ENCODE measurements at places on chromosomes 7 and 10.

DNA sequence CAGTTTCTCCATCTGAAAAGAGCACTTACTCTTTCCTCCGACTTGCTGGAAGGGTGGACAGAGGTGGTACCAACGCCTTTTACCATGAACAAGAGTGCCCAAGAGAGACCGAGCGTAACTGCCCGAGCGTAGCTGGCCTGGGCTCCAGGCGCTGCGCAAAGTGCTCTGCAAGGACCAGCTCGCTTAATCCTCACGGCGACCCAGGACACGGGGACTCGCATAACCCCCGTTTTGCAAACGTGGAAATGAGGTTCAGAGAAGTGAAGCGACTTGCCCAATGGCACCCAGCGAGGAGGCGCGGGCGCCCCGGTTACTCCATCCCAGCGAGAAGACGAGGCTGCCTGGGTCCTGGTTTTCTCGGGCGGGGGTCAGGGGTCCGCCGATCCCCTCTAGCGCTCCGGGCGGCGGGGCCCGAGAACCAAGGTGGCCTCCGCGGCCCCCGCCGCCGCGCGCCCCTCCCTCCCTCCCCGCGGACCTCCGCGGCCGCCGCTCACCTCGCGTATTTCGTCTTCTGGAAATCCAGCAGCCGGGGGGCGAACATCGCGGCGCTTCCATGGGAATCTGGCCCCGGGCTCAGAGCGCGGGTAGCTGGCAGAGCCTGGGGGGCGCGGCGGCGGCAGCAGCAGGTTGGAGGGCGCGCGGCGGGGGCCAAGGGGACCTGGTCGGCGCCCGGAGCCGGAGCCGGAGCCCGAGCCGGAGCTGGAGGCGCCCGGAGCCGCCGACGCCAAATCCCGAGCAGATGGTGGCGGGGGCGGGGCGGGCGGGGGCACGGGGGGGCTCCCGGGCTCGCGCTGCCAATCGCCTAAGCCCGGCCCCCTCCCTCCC is at the start of gene MMD2:
MMD2 (minus strand) TSS at position 711 of the 825 bp plus-strand sequence; CDS start at position 541, 170 bp downstream.
- DNase-seq: peak; percentile 2

- DNase-seq: no peak
These were observed 104.2 kb downstream of the ADK start for GRCh38 chr10:74255214-74255613.

DNA sequence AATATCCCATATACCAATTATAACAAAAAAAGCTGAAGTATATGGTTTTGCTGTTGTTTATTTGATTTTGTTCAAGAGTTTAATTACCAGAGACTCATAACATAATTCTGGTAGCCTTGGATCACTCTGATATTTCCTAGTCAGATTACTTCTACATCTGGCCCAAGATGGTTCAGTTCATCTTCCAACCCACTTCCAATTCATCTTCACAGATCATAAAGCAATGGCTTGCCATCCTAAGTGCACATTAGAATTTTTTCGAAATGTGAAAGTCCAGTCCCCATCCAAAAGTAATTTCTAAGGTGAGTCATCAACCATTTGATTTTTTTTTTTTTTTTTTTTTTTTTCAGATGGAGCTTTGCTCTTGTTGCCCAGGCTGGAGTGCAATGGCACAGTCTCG is 8.0 kb upstream of the HIBADH start:
- DNase-seq: no peak

DNA sequence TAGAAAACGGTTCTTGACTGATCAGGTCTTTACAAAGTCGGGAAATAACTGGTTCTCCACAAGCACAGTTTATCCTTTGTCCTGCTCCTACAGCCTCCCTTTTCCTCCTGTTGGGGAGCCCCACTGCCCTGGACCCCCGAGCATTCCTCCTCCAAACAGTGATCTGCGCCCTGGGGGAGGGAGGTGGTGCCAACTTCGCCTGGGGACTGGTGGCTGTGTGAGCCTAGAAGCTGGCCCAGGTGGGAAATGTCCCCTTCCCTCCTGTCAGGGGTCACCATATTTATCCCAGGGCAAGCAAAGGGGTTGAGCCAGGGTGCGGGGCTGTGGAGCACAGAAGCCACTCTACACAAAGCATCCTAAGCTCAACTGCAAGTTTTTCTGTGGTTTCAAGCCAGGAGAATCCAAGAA is 5.2 kb downstream of the HMX3 start:
- no peak for DNase-seq

GRCh38 chr7:10913457-10913856 is 60.2 kb upstream of the PHF14 start:
- DNase-seq: no peak

GRCh38 chr10:108662975-108663374 is 1260.3 kb downstream of the XPNPEP1 start:
- DNase-seq: no peak

DNA sequence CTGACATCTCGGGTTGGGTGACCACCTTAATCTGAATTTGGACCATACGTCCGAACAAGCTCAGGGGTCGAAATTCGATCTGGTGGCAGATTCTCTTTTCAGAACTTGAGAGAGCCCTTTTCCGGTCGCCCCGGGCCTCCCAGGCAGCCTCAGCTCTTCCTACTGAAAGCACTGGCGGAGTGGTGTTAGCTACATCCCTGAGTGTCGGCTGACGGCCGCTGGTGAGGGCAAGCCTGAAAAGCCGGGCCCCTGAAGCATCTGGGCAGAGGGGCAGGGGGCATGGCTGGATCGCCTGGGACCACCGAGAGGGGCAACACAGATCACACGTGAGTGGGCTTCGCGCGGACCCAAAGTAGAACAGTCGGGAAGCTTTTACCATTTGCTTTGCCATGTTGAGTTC is 116.1 kb downstream of the SMURF1 start:
- no peak for DNase-seq

DNA sequence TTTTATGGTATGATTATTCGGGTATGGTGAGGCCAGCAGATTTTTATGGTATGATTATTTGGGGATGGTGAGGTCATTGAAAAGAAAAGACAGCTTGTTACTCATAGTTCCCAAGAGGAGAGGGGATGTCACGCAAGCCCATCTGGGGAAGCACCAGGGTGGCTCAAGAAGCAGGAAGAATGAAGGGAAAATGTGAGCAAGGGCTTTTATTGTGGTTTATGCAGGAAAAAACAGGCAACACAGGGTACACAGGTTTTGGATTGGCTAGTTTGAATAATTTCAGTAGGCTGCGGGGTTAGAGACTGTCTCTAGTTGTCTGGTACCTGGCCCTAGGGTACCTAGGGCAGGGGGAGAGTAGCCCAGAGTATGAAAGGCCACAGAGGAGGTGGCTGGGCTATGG is 26.8 kb upstream of the DGKI start:
- DNase-seq: no peak

- DNase-seq: no peak
These were observed 113.2 kb downstream of the CDC14C start for GRCh38 chr7:49037346-49038210.

DNA sequence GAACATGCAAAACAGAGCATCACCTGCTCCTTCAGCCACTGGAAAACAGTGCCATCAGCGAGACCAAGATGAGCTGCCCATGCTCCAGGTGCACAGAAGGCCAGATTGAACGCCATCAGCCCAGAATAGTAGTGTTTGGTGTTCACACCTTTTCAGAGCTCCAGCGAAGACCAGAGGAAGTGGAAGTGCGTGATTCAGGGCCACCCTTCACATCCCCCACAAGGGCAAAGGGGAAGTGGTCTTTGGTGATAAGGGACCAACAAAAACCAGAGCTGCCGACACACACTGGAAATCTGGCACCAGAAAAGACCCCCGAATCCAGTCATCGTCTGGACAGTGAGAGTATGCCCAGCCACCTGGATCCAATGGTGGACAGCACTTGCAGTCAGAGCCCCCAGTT is 29.5 kb upstream of the TMEM72 start:
- DNase-seq: no peak

DNA sequence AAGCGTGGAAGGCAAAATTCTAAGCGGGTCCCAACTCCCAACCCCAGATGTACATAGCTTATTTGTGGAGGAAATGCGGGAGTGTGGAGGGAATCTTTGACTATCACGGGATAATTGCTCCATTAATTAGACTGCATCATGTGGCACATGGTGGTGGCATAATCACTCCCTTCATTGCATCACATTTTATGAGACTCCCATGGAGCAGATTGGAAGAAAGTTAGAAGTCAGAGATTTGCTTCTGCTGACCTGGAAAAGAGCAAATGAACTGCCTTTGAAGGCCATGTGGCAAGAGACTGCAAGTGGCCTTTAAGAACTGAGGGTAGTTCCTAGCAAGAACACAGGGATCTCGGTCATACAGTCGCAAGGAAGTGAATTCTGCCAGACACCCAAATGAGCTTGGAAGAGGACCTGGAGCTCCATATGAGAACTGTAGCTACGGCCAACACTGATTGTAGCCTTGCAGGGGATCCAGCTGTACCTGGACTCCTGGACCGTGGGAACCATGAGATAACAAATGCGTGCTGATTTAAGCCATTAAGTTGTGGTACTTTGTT is 37.1 kb upstream of the ITGB1 start:
- no peak for DNase-seq

DNA sequence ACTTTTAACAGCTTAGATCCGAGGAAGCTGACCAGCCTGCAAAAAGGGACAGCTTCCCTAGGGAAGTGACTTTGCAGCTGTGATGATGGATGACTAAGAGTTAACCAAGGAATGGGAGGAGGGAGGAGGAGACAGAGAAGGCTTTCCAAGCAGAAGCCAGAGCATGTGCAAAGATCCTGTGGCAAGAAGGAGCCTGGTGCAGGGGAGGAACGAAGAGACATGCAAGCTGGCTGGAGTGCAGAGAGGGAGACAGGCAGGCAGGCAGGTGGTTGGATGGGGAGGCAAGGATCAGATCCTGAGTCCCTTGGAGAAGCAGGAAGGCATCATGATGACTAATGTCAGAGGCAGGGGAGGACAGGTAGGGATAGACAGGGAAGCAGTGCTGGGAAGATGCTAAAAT is 148.8 kb downstream of the PFKFB3 start:
- no peak for DNase-seq

DNA sequence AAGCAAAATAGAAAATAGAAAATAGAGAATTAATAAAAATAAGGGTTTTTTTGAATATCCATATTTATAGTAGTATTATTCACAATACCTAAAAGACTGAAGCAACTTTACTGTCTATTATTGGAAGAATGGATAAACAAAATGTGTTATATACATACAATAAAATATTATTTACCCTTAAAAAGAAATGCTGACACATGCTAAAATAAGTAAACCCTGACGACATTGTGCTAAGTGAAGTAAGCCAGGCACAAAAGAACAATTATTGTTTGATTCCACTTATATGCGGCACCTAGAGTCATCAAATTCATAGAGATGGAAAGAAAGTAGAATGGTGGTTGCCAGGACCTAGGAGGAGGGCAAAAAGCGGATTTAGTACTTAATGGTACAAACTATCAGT is 39.0 kb downstream of the LRRC17 start:
- no peak for DNase-seq

DNA sequence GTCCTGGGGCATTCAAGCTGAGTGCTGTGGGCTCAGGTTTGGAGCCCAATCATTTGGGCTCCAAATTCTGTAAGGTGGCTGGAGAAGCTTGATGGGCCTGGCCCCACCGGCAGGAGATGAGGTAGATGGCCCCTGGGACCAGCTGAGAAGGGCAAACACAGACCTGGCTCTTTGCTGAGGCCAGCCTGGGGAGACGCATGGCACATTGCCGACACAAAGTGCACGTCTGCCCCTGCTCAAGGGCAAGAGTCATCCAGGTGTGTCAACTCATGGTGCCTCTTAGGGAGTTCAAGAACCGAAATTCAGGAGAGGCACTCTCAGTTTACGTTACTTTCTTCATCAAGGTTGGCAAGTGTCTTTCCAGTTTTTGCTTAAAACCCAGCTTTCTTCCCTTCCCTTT is 227.5 kb downstream of the LRMDA start:
- DNase-seq: no peak

DNA sequence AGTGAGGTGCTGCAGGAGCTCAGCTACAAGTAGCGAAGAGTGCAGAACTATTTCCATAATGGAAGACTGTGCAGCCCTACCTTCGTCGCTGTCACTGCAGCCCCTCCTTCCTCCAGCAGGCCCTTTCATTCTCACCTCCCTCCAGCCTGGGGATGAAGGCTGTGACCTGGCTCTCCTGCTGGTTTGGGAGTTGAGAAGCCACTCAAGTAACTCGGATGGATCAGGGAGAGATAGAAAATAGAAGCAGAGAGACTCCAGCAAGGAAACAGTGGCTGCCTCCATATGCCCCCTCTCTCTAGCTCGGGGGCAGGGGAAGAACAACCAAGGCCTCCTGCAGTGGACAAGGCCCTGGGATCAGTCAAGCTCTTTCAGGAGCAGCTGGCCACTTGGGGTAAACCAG is 37.4 kb upstream of the NPFFR1 start:
- DNase-seq: no peak

DNA sequence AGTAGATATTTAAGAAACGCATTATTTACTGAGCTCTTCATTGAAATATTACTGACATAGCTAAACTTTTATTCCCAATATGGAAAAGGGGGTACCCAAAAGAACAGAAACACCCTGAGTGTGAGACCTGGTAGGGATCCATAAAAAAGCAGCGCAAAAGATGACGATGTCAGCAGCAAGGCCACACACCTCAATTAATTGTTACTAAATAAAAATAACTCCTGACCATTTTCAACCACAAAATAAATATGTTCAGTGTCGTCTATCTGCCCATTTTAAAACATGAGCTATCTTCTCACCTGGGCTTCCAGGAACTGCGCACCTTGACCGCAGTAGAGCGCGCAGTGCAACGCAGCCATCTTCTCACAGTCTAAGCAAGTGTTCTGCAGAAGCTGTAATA is 61.2 kb downstream of the GSAP start:
- DNase-seq: no peak

DNA sequence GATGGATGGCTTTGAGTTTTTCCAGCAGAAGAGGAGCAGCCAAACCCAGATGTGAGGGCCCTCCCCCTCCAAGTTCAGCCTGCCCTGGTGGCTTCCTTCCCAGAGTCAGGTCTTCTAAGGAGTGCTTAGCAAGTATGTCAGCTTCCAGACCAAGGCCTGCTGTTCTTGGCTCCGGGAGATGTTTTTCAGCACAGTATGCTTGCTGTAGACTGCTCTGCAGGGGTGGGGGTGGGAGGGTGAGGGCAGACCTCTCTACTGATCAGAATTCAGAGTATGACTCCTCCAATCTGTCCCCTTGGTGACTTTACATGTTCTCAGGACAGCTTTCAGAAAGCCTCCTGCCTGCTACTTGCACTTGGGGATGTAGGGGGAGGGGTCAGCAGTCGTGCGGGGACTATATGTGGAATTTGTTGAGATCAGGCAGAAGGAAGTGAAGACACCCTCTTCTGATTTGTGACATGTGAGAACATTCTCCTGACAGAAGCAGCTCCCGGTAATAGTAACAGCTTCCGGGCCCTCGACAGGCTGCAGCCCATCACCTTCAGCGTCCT is 516.4 kb upstream of the ZMIZ1 start:
- DNase-seq: no peak

- DNase-seq: no peak
These were observed 217.5 kb downstream of the ADAM12 start for GRCh38 chr10:126170776-126171175.

All from stimulated activated CD4-positive, alpha-beta T cell treated with anti-CD3 and anti-CD28 coated beads, Interleukin-12 subunit alpha, Interleukin-12 subunit beta, amount 100 ng/mL, for 4 hours (primary cell).